ENCODE measurements at places on chromosomes 7 and 10.

- no peak for DNase-seq
These were observed 73.3 kb downstream of the KIAA1549 start for GRCh38 chr7:138907850-138908249.

- peak; percentile 4 for DNase-seq
These were observed 28.1 kb downstream of the KCNH2 start for GRCh38 chr7:150949971-150950491.

GRCh38 chr7:118087126-118087525 lies 96.8 kb upstream of the LSM8 start:
- no peak for DNase-seq

GRCh38 chr10:113842171-113842570 lies 11.7 kb downstream of the DCLRE1A start:
- no peak for DNase-seq

DNA sequence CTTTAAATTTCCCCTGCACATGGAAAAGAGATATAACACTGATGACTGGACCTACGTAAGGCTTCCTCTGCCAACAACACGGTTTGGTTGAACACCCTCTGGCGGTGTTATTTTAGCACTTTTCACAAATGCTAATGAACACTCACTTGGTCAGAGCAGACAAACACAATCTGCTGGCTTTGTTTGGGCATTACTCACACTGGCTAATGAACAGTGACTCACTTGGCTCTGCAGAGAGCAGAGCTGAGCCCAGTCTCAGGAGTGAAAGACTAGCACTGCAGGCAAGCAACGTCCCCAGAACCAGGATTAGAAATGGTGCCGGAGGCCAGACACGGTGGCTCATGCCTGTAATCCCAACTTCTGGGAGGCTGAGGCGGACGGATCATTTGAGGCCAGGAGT lies 430.8 kb downstream of the PLXNA4 start:
- DNase-seq: no peak

DNA sequence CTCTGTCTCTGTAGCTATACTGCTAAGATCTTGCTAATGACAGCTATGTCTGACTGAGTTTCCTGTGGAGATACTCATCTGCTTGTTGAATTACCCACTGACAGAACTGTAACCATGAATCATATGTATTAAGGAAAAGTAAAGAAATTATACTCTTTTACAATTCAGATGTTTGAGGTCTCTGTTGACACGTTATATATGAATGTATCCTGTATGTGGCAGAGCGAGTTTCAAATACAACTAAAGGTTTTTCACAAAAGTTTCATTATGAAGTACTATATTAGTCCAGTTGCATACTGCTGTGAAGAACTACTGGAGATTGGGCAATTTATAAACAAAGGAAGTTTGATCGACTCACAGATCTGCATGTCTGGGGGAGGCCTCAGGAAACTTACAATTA lies 232.5 kb downstream of the CDK14 start:
- no peak for DNase-seq

DNA sequence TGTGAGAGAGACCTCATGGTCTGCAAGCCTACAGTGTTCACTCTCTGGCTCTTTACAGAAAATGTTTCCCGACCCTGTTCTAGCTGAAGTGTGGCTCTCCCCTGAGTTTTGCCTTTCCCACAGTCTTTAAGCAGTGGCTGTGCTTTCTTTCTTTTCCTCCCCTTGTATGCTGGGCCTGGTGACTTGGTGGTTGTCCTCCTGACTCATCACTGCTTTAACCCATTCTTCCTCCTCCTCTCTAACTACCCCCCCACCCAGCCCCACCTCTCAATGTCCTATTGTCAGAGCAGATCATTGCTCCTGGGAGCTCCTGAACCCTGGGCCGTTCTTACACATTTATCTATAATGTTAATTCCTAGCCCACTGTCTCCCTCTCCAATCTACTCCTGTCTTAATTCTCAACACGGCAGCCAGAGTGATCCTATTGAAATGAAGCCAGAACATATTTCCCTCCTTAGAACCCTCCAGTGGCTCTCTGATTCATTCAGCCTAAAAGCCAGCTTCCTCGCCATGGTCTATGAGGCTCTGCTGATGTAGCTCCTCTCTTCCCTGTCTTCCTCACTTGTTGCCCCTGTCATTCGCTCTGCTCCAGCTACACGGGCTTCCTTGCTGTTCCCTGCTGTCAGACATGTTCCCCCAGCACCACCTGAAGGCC lies 55.0 kb downstream of the DENND11 start:
- no peak for DNase-seq

DNA sequence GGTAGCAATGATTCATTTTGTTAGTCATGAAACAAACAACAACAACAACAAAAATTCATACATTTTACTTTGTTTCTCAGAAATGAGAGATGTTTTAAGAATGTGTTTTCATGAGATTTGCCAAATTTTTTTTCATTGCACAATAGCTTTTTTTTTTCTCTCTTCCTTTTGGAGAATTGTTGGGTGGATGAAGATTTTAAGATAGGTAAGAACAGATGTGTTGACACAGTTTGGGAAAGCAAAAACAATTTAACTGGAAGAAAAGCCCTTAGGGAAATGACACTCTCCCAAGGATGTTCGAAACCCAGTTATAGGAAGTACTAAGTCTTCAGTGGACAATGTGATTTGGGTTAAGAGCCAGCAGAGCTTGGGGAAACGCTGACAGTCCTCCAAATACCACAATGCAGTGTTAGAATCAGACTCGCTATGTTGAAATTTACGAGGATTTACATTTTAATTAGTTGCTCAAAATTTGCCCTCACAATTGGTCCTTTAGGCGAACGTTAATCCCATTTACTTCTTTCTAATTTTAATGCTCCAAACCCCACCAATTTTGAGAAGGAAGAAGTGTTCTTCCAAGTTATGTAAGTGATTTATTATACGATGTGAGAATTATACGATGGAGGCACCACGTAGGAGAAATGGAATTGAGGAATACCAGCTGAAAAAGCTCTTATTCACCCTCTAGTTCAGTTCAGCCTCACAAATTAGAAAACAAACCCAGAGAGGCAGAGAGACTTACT lies 61.2 kb downstream of the HHEX start:
- DNase-seq: no peak

GRCh38 chr7:99036546-99037111 lies 107.3 kb downstream of the SMURF1 start:
- DNase-seq: no peak

- DNase-seq: no peak
These were observed 15.6 kb downstream of the ARHGAP22 start for GRCh38 chr10:48589266-48589665.

DNA sequence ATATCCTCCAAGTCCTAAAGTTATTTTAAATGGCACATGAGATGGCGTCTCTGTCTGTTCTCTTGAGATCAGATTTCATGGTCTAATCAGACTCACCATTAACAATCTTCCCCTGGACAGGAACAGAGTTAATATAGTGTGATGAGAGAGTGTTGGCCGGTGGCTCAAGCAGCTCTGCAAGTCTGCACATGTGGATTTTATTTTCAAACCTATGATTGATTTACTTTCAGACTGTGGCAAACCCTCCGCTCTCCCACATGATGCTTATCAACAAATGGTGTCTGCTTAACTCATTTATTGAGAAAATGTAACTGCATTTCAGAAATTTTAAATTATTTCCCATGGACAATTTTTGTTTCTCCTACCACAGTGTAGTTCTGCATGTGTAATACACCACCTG lies 46.5 kb upstream of the HGF start:
- no peak for DNase-seq

- DNase-seq: no peak
These were observed 108.5 kb downstream of the FAM107B start for GRCh38 chr10:14665865-14666857.

DNA sequence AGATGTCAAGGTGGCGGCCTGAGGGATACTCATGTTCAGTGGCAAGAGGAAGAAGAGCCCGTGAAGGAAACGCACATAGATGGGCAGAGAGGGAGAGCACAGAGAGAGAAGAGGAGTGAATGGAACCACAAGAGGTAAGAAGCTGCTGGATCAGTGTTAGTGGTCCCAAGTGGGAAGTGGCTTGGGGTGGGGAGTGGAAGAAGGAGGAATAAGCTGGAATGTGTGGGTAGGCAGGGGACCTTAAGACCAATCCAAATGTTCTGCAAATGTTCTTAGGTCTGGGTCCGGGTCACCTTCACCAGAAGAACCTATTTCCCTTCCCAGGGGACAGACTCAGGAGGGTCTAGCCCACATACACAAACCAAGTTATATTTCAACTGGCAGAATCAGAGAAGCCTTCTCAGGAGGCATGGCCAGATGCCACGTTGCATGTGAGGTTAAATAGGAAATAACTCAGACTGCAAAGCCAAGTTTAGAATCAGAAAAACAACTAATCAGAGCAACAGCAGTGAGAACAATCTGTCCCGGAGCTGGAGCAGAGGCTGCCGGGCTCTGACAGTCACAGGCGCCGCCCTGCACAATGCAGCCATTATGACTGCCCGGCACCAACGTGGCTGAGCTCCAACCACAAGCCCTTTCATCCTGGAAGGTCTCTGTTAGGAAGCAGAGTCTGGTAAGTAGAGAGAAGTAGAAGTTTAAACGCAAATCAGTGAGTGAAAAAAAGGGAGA lies 78.6 kb upstream of the ARMC3 start:
- DNase-seq: no peak

GRCh38 chr7:104820836-104821535 lies 193.0 kb upstream of the KMT2E start:
- DNase-seq: no peak

GRCh38 chr7:82851121-82851520 lies 311.6 kb downstream of the PCLO start:
- DNase-seq: no peak

DNA sequence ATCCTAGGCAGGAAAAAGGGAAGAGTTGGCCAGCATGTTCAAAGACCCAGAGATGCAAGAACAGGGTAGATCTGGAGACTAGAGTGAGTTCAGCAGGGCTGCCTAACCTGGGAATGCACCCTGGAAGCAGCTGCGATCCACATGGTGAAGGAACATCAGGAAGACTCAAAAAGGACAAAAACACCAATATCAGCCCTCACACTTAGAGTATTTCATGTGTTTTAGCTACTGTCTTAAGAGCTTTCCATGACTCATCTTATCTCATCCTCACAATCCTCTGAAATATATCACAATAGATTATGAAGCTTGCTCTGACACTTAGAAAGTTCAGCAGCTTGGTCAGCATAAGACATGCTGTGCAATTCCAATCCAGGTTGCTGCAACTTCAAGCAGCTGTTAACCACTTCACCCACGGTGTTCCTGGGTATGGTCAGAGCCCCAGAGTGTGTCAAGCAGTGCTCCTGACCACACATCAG lies 380.9 kb downstream of the PARD3 start:
- no peak for DNase-seq

- DNase-seq: no peak
These were observed 13.3 kb downstream of the DHTKD1 start for GRCh38 chr10:12081879-12082557.

DNA sequence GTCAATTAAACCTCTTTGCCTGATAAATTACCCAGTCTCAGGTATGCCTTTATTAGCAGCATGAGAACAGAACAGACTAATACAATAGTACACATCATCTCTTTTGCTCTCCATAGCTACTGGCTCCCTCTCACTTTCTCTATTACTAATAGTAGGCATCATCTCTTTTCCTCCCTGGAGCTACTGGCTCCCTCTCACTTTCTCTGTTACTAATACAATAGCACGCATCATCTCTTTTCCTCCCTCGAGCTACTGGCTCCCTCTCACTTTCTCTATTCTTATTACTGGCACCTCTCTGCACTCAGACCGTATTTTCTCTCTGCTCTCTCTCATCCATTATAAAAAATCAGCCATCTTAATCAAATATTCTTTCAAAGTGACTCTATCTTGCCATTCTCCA lies 37.1 kb downstream of the SLC25A13 start:
- no peak for DNase-seq

DNA sequence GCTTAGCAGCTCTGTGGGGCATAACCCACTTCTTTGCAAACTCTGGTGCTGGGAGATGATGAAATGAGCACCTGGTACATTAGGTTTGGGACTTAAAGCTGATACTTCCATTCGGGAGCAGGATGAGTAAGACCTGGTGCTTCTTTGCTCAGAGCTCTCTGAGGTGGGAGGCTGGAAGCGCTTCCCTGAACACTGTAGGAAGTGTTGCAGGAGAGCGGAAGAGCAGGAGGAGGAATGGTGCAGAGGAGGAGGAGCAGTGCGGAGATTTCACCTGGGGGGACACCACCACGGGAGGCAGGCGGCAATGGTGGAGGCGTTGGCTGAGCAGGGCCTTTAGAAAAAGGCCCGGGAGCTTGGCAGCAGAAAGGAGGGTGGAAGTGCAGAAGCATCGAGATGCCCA lies 142.5 kb downstream of the MGMT start:
- no peak for DNase-seq

- DNase-seq: no peak
These were observed 25.0 kb upstream of the PCBD1 start for GRCh38 chr10:70913191-70913892.

DNA sequence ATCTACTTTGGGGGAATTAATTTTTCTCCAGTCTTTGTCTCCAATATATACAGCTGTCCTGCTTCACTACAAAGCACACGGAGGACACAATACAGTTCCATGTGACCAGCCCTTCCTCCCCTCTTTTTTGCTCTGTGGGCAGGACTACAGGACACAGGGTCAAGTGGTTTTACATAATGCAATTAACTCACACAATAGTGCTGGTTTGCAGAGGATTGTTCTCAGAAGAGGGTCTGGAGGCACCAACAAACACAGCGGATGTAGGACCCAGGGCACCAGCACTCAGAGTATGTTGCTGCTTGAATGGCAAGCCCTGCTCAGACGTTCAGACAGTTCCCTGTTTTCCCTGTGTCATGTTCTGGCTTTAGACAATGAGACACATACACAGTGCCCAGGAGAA lies 52.0 kb upstream of the NPTX2 start:
- DNase-seq: no peak

DNA sequence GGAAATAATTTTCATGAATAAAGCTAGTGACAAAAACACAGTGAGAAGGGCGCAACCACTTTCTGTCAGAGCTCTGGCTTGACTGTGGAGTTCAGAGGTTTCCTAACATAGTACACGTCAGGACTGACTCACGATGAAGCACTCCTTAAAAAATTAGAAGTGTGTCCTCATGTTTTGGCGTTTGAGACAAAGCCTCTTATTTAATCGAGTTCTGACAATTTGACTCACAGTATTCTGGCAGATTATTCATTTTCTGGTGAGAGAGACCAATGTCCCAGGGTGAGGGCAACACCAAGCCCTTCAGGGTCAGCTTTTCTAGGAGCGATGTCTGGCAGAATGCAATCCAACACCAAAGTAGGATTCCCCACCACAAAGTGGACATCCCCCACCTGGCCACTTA lies 108.7 kb downstream of the DIP2C start:
- DNase-seq: no peak

GRCh38 chr7:53531-53930 lies 138.8 kb upstream of the FAM20C start:
- DNase-seq: no peak

- no peak for DNase-seq
These were observed 44.3 kb upstream of the MAGI2 start for GRCh38 chr7:79497728-79498127.

- no peak for DNase-seq
These were observed 232.9 kb downstream of the FOXP2 start for GRCh38 chr7:114647518-114647917.

DNA sequence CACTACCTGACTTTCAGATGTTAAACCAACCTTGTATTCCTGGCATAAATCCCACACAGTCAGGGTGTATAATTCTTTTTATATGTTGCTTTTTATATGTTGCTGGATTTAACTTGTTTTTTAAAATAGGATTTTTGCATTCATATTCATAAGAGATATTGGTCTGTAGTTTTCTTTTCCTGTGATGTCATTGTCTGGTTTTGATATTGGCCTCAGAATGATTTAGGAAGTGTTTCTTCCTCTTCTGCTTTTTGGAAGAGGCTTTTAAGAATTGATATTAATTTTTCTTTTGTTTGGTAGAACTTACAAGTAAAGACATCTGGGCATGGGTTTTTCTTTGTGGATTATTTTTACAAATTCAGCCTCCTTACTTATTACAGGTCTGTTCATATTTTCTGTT lies 93.1 kb downstream of the CARD11 start:
- DNase-seq: no peak
